ENCODE measurements at places on chromosomes 2 and 18. TPM values are rescaled to one million over a fixed set of nuclear protein-coding genes. Genes with fewer than 3 reads are reported as not detected.

DNA sequence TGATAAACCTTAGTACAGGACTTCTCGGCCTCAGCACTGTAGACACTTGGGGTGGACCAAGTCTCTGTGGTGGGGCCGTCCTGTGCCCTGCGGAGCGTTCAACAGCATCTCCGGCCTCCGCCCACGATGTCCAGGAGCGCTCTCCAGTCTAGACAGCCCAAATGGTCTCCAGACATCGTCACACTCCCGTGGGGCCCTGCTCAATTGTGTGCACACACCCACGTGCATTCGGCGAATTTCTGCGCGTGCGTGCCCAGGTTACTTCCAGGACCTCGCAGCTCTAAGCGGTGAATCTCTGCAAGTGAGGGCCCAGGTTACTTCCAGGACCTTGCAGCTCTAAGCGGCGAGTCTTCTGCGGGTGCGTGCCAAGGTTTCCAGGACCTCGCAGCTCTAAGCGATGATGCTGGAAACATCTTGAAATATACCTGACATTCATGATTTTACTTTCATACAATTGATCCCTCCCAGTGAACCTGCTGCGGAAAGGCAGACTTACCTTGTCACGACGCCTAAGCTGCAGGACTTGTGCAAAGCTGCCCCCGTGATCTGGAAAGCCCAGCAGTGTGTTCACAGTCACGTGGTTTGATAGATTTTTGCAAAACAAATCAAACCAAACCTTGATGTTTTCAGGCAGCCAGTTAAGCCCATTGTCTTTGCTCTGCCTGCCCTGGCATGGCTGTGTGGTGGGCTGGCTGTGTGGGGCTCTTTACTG lies 16.1 kb upstream of the OTOS start:
- no peak for DNase-seq
- H3K27ac ChIP-seq, result no peak overlapping the region
- no peaks in the 10 kb centered on the region for H3K36me3 ChIP-seq
- H3K4me1 ChIP-seq, result no peaks in the 10 kb centered on the region

DNA sequence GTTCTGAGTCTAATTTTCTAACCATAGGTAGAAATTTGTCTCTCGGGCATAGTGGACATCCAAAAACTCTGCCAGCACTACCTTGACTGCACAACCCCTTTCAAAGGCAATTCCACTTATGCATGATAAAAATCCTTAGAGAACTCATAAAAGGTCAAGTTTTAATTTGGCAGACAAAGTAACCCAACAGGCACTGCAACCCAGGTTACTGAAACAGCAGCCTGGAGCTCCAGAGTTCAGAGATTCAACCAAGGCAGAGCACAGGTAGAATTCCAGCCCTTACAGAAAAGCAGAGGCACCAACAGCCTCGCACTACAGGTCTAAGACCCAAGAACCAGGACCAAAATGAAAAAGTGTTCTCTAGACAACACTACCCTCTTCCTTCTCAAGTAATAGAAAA lies 1.8 kb downstream of the DTNB start:
- H3K27me3 ChIP-seq, result no peaks in the 10 kb centered on the region
- no peaks in the 10 kb centered on the region for H3K36me3 ChIP-seq
- H3K27ac ChIP-seq, result no peak overlapping the region
- no peak for DNase-seq
- H3K4me1 ChIP-seq, result peaks cover 28% of the 10 kb centered on the region

DNA sequence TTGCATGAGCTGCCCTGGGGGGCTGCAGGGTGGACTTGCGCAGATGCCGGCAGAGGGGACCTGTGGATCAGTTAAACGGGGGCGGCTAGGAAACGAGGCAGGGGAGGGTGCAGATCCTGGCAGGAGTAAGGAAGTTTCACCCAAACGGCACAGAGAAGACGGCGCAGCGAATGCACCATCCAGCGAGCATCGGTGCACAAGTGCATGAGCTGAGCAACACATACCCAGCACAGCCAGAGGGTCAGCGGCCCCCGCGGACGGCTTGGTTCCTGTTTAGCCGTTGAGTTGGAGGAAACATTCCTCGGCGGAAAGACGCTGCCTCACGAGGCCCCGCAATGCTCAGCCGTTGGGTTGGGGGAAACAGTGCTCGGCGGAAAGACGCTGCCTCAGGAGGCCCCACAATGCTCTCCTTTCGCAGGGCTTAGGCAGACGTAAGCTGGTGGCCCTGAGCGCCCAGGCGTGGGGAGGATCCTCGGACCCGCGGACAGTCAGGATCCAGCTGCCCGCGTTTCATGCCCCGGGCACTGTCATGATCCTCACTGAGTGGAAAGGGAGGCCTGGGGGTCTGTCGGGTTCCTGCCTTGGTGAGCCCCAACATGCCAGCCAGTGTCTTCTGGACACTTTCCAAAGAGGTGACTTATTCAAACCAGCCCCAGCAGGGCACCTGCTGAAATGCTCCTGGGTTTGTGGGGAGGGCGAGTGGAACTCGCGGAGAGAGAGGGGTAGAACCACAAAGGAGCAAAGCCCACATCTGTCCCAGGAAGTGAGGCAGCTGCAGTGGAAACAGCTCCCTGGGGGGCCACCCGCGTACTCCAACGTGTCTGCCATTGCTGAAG lies 86.3 kb downstream of the NDUFA10 start:
- H3K27me3 ChIP-seq, result no peaks in the 10 kb centered on the region
- no peak overlapping the region for H3K4me3 ChIP-seq
- no peak for DNase-seq
- H3K36me3 ChIP-seq, result no peaks in the 10 kb centered on the region
- no peak overlapping the region for H3K27ac ChIP-seq

GRCh38 chr2:189952536-189953109 lies 109.9 kb downstream of the MSTN start:
- H3K4me1 ChIP-seq, result no peaks in the 10 kb centered on the region
- H3K4me3 ChIP-seq, result no peak overlapping the region
- H3K27ac ChIP-seq, result no peak overlapping the region
- no peaks in the 10 kb centered on the region for H3K36me3 ChIP-seq
- no peaks in the 10 kb centered on the region for H3K27me3 ChIP-seq
- DNase-seq, result no peak

DNA sequence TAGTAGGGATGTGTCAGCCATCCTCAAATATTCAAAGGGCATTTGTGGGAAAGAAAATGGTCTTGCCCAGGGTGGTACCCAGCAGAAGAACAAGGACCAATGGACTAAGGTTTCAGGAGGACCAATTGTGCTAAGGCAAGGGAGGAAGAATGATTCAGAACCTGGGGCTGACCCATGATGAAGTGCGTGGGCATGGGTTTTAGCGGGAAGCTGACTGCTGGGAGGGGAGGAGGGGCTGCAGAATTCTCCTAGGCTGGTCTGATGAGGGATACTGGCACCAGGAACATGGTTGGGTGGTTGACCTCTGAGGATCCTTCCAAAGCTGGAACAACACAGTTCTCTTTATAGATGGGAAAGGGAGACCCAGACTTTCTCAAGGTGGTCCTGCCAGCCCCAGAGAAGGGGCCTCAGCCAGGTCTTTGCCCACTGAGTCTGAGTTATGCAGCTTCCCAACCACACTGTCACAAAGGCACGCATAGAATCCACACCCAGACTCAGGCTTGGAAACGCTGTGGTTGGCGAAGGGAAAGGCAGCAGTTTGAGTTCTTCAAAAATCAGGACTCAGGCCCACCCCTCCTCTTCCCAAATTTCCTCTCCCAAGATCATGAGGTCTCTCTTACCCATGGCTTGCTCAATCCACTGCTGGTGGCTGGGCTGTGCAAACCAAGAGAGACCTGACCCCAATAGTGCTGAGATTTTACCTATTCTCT lies 37.3 kb downstream of the MARCO start:
- no peak for DNase-seq
- no peaks in the 10 kb centered on the region for H3K36me3 ChIP-seq
- H3K27ac ChIP-seq, result no peak overlapping the region
- no peaks in the 10 kb centered on the region for H3K4me1 ChIP-seq
- no peaks in the 10 kb centered on the region for H3K27me3 ChIP-seq

DNA sequence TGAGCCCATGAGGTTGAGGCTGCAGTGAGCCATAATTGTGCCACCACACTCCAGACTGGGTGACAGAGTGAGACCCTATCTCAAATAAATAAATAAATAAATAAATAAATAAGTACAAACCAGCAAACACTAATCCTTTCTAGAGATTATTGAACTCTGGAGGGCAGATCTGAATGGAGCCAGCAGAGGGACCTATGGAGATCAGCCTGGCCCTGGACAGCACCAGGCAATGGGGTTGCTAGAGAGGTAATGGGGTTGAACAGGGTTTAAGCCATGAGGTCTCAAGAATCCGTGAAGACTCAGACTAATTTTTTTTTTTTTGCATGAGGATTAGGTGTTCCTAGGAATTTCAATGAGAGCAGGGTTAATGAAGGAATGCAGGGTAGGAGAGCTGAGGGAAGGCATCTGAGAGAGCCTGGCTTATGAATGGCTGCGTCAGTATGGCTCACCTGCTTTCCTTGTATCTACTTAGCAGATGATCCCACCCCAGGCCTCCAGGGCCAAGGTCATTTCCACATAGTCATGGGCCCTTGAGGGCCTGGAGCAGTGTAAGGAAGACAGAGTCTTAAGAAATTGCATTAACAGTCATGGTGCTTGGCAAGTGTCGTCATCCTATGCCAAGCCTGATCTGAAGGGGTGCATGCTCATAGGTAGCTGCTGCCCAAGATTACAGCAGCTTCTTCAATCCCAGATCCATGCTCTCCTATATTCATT lies 34.6 kb upstream of the IL37 start:
- no peaks in the 10 kb centered on the region for H3K4me1 ChIP-seq
- DNase-seq, result no peak
- no peaks in the 10 kb centered on the region for H3K27me3 ChIP-seq
- no peak overlapping the region for H3K27ac ChIP-seq
- no peak overlapping the region for H3K4me3 ChIP-seq

TET3 gene
- total RNA-seq, result 19.4 TPM
